ENCODE measurements at places on chromosomes 11 and 22. TPM values are rescaled to one million over a fixed set of nuclear protein-coding genes. Genes with fewer than 3 reads are reported as not detected.

The FAM180B gene
- polyA plus RNA-seq = 0.19 TPM

The NXPE1 gene
- polyA plus RNA-seq = 0.07 TPM

The NLRX1 gene
- 10.4 TPM for polyA plus RNA-seq

The SELENOO gene
- 44.4 TPM for polyA plus RNA-seq

The LDLRAD3 gene
- 11.1 TPM for polyA plus RNA-seq

The SLC22A25 gene
- 0.01 TPM for polyA plus RNA-seq

GRCh38 chr11:113932788-113933187 lies 28.2 kb downstream of the HTR3B start:
- no peak overlapping the region for H3K4me3 ChIP-seq
- no peaks in the 10 kb centered on the region for H3K4me1 ChIP-seq
- no peak for DNase-seq
- H3K27ac ChIP-seq = no peak overlapping the region
- H3K27me3 ChIP-seq = peaks cover 5% of the 10 kb centered on the region

GRCh38 chr22:30605449-30606110 lies 1.4 kb upstream of the TCN2 start:
- H3K27ac ChIP-seq = peak overlapping the region; percentile 90
- H3K4me3 ChIP-seq = peak overlapping the region; percentile 61
- no peaks in the 10 kb centered on the region for H3K36me3 ChIP-seq
- H3K4me1 ChIP-seq = peaks cover 31% of the 10 kb centered on the region

GRCh38 chr11:44519989-44520737 lies 45.3 kb upstream of the CD82 start:
- H3K27me3 ChIP-seq = peaks cover 5% of the 10 kb centered on the region
- no peak overlapping the region for H3K4me3 ChIP-seq
- H3K36me3 ChIP-seq = no peaks in the 10 kb centered on the region
- H3K27ac ChIP-seq = no peak overlapping the region
- H3K4me1 ChIP-seq = no peaks in the 10 kb centered on the region

All from large intestine (tissue), 12 donors.